Sigmoid colon (tissue), 7 donors: ENCODE measurements at places on chromosomes 12 and 14. TPM values are rescaled to one million over a fixed set of nuclear protein-coding genes. Genes with fewer than 3 reads are reported as not detected.

GRCh38 chr12:62957233-62957953 lies 22.4 kb upstream of the PPM1H start:
- no peaks in the 10 kb centered on the region for H3K36me3 ChIP-seq
- no peak overlapping the region for H3K4me3 ChIP-seq
- no peak for DNase-seq
- H3K27ac ChIP-seq: no peak overlapping the region

- no peak overlapping the region for H3K27ac ChIP-seq
- no peaks in the 10 kb centered on the region for H3K4me1 ChIP-seq
- peaks cover 5% of the 10 kb centered on the region for H3K36me3 ChIP-seq
- no peak for DNase-seq
- H3K4me3 ChIP-seq: no peak overlapping the region
Measured at GRCh38 chr12:1405619-1406018, 188.8 kb downstream of the FBXL14 start.

Gene GPRC5D
- not detected for total RNA-seq

DNA sequence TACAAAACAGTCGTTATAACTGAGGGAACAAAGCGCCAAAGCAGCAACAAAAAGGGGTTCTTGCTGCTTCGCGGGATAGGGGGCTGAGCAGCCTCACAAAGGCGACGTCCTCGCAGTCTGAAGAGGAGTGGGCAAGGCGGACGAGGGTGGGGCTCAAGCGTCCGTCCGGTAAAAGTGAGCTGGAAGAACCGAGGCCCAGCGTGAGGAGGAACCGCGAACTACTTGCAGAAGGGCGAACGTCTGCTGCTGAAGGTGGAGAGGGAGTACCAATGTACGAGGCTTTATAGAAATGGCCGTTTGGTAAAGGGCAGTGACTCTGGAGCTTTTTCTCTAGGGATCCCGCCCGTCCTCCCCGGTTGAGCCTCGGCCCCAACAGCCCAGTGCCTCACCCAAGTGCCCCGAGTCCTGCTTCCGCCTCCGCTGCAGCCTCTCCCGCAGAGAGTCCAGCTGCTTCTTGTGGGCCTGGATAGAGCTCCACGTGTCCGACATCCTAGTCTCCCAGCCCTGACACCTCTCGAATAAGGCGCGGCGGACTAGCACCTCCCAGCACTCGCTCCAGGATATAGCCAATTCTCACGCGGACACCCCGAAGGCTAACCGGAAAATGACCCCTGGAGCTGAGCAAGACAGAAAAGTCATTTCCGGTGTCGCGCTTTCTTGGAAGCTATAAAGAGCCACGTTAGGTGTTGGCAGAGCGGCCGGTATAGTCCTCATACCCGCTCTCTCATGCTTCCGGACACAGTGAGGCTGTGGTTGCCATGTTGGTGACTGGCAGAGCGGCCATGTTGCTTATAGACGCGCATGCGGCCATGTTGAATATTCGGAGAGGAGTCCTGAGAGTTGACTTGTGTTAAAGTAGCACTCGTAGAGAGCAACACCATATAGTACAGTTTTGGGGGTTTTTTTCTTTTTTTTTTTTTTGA lies at the start of gene METTL3:
Gene METTL3 (minus strand): TSS at position 606 of the 923 bp plus-strand sequence. CDS start 117 bp downstream, at position 489.
- no peaks in the 10 kb centered on the region for H3K27me3 ChIP-seq
- no peaks in the 10 kb centered on the region for H3K36me3 ChIP-seq
- DNase-seq: peak; percentile 99

DNA sequence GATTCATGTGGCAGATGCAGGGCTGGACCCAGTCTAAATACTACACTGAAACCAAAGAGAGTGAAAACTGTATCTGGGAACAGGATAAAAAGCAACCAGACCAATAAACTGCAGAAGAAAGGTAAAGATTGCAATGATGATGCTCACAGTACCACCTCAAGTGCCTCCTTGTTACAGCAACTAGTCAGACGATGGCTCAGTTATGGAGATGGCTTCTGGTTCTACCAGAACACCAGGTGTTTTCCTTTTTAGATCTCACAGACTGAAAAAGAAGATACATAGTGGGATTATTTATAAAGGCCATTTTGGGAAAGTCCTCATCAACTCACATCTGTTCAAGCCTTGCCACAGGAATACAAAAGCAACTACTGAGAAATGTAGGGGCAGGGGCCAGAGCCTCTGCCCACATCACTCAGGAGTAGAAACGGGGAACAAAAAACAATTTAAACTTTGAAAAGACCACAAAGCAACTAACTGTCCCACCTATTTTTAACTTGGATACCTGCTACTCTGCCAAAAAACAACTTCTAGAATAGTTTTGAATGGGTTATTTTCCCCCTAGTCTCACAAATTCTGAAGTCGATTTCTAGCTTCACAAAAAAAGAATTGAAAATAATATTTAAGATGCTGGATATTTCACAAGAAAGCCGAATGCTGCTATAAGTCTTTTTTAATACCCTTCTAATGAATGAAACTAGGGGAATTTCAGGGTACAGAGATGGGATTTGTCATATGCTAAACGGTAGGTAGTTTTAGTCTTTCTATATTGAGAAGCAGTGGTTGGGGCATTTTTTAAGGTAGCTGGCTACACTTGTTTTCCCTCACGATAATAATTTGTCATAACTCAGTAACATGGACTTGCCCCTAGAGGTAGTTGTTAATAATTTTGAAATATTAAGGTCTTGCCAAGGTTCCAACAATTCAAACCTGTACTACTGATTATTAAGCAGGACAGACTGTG lies 197.2 kb upstream of the TMPO start:
- no peak for DNase-seq
- H3K36me3 ChIP-seq: no peaks in the 10 kb centered on the region
- H3K27me3 ChIP-seq: no peaks in the 10 kb centered on the region
- no peaks in the 10 kb centered on the region for H3K4me1 ChIP-seq
- H3K4me3 ChIP-seq: no peak overlapping the region
- no peak overlapping the region for H3K27ac ChIP-seq

DNA sequence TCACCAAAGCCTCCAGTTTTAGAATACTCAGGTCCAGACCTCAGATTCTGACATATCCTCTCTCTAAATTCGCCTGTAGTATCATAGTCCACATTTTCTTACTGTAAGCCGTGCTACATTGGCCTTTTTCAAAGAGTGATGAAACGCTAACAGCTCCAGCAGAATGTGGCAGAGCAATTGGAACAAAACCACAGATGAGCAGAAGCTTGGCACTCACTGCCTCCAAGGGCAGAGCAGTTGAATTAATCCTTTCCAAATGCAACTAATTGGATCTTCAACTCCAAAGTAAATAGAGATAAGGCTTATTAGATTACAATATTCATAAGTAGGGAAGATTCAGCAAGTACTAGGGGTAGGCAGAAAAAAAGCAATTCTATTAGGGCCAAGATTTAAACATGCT lies 128.3 kb downstream of the SLC35F4 start:
- no peak for DNase-seq
- H3K4me1 ChIP-seq: peaks cover 3% of the 10 kb centered on the region
- H3K27me3 ChIP-seq: no peaks in the 10 kb centered on the region
- H3K36me3 ChIP-seq: no peaks in the 10 kb centered on the region

Gene DDX54
- 24.5 TPM for total RNA-seq

DNA sequence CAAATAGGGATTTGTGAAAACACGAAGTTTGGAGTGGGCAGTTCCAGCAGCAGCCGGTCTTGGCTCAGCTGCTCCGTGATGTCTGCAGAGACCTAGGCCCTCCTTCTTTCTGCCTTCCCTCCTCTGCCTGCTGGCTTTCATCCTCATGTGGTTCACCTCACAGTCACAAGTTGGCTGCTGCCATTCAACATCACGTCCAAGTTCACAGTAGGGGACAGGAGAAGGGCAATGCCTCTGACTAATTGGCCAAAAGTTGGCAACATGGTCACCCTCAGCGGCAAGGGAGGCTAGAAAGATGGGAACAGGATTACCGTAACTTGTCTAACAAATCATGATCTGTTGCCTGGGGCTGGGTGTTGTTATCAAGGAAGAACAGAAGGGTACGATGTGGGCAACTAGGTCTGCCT lies 7.8 kb upstream of the CACNA2D4 start:
- no peaks in the 10 kb centered on the region for H3K27me3 ChIP-seq
- no peak overlapping the region for H3K4me3 ChIP-seq
- peaks cover 50% of the 10 kb centered on the region for H3K4me1 ChIP-seq
- no peaks in the 10 kb centered on the region for H3K36me3 ChIP-seq

Gene CIROP
- 0.27 TPM for total RNA-seq

Gene DIO2
- 0.83 TPM for total RNA-seq

Gene TBX5
- not detected for total RNA-seq

Gene CLEC1B
- not detected for total RNA-seq

- no peak overlapping the region for H3K27ac ChIP-seq
- H3K27me3 ChIP-seq: no peaks in the 10 kb centered on the region
- no peaks in the 10 kb centered on the region for H3K36me3 ChIP-seq
Measured at GRCh38 chr14:24055971-24056799, 4.4 kb downstream of the CARMIL3 start.

GRCh38 chr14:51547260-51547659 lies 104.5 kb upstream of the FRMD6 start:
- H3K36me3 ChIP-seq: no peaks in the 10 kb centered on the region
- peak overlapping the region; percentile 77 for H3K27ac ChIP-seq
- H3K4me3 ChIP-seq: no peak overlapping the region

DNA sequence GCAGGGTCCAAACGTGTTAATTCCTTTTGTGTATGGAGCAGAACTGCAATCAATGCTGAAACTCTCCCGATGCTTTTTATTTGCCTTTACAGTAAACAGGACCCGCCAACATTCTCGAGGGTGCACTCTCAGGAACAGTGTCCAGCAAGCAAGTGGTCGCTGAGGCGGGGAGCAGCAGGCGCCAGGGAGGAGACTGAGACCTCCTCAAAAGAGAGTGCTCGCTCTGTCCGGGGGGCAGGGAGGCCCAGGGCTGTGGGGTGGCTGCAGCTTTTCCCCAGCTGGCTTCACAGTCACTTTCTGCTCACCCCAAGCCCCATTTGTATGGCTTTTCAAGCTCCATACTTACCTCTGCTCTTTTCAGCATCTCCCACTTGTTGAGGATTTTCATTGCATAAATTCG lies 49.2 kb downstream of the CDC42BPB start:
- H3K27ac ChIP-seq: no peak overlapping the region
- no peak for DNase-seq
- H3K4me1 ChIP-seq: no peaks in the 10 kb centered on the region
- no peaks in the 10 kb centered on the region for H3K27me3 ChIP-seq
- no peak overlapping the region for H3K4me3 ChIP-seq
- peaks cover 18% of the 10 kb centered on the region for H3K36me3 ChIP-seq

DNA sequence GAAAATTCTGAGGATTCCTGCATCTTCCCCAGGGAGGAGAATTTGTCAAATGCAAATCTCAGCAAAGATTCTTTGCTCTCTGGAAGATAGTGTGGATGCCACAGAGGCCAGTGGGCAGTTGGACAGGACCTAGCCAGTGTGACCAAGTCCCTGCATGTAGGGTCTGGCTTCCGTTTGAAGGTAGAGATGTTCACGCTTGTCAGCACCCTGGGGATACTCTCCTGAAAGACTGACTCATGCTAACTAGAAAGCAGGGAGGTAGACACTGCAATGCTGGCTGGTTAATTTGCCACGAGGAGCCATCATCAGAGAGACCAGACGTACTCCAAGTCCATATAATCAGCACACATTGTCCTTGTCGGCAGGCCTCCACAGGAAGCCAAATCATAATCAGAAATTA lies 130.1 kb downstream of the SAMD4A start:
- no peak overlapping the region for H3K4me3 ChIP-seq
- H3K36me3 ChIP-seq: no peaks in the 10 kb centered on the region
- H3K27me3 ChIP-seq: no peaks in the 10 kb centered on the region
- H3K27ac ChIP-seq: peak overlapping the region; percentile 74

Gene SPTB
- 1.9 TPM for total RNA-seq

Gene PRB2
- not detected for total RNA-seq

DNA sequence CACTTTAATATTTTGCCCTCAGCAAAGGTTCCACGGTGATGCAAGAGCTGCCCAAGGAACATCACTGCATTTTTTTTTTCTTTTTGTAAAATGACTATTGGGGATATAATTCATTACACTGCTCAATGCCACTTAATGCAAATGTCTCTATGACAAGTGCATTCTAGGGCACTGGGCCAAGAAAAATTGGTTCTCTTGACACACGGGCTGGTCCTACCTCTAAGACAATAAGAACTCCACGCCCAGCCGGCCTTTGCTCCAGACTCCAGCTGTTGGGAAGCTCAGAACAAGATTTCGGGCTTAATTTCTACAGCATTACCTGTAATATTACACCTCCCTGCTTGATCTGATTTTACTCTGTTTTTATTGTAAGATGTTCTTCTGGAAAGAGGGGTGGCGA lies 48.8 kb upstream of the VRK1 start:
- no peak overlapping the region for H3K4me3 ChIP-seq
- no peak overlapping the region for H3K27ac ChIP-seq
- H3K4me1 ChIP-seq: no peaks in the 10 kb centered on the region
- H3K27me3 ChIP-seq: no peaks in the 10 kb centered on the region

- H3K4me3 ChIP-seq: no peak overlapping the region
- H3K27ac ChIP-seq: no peak overlapping the region
- H3K27me3 ChIP-seq: no peaks in the 10 kb centered on the region
- no peak for DNase-seq
- H3K36me3 ChIP-seq: no peaks in the 10 kb centered on the region
Measured at GRCh38 chr12:126899926-126900792, 1366.8 kb upstream of the TMEM132C start.

- H3K36me3 ChIP-seq: no peaks in the 10 kb centered on the region
- H3K27ac ChIP-seq: no peak overlapping the region
- no peak for DNase-seq
- H3K4me1 ChIP-seq: peaks cover 6% of the 10 kb centered on the region
- no peak overlapping the region for H3K4me3 ChIP-seq
Measured at GRCh38 chr12:130748786-130749185, 32.7 kb upstream of the RIMBP2 start.

Gene AQP5
- not detected for total RNA-seq

Gene KLRF1
- 2.2 TPM for total RNA-seq

GRCh38 chr14:68968051-68968450 lies 11.1 kb downstream of the ACTN1 start:
- peak overlapping the region; percentile 100 for H3K27ac ChIP-seq
- DNase-seq: peak; percentile 57
- H3K4me3 ChIP-seq: no peak overlapping the region
- no peaks in the 10 kb centered on the region for H3K4me1 ChIP-seq

- H3K36me3 ChIP-seq: no peaks in the 10 kb centered on the region
- no peak for DNase-seq
- H3K4me3 ChIP-seq: no peak overlapping the region
- H3K27me3 ChIP-seq: no peaks in the 10 kb centered on the region
- no peaks in the 10 kb centered on the region for H3K4me1 ChIP-seq
Measured at GRCh38 chr12:15532364-15532977, 210.2 kb downstream of the PTPRO start.

Gene PSME1
- 166 TPM for total RNA-seq

Gene NRIP2
- total RNA-seq: 10.0 TPM

Gene PTPRO
- 1.1 TPM for total RNA-seq

DNA sequence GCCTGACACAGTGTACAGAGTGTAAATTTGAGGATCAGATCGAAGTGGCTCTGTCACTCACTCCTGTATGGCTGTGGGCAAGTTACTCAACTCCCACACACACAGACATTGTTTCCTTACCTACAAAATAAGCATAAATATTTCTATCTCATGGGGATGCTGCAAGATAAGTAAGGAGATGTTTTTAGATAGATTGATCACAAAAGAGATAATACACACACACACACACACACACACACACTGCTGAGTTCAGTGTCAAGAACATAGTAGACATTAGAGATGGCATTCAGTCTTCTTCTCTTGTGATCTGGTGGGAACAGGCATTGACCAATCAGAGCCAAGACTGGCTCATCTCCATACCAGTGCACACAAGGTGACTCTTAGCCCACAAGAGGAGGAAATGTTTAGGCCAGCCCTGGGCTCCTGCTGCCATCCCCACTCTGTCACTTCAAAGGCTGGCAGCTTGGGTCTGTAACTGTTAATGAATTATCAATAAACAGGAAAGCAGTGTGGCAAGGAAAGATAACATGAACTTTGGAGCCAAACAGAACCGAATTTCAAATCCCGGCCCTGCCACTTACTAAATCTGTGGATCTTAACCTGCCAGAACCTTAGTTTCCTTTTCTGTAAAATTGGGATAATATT lies 3.4 kb upstream of the RNASE8 start:
- no peaks in the 10 kb centered on the region for H3K27me3 ChIP-seq
- no peak overlapping the region for H3K27ac ChIP-seq
- H3K4me1 ChIP-seq: no peaks in the 10 kb centered on the region
- DNase-seq: no peak

Gene VPS37B
- total RNA-seq: 16.2 TPM
